NCI-H345 (cell line): ENCODE measurements at places on chromosomes 6 and 20.

GRCh38 chr20:48126227-48126740, 341.0 kb upstream of the SULF2 start:
- DNase-seq: no peak

DNA sequence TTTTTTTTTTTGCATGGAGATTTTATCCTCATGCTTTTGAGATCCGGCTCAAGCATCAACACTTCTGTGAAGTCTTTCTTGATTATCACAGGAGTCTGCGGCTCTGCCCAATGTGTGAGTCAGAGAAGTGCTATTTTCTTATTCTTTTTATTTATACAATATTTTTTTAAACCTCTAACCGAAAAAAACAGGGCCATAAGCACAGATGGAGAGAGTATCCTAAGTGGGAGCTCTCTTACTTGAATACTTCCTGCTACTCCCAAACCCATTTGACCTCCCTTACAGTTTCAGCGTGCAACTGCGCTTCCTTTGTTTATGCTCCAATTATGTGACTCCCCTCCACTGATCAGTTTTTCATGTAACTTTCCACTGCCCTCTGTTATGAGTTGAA, 8.7 kb upstream of the ATXN1 start:
- DNase-seq: no peak

DNA sequence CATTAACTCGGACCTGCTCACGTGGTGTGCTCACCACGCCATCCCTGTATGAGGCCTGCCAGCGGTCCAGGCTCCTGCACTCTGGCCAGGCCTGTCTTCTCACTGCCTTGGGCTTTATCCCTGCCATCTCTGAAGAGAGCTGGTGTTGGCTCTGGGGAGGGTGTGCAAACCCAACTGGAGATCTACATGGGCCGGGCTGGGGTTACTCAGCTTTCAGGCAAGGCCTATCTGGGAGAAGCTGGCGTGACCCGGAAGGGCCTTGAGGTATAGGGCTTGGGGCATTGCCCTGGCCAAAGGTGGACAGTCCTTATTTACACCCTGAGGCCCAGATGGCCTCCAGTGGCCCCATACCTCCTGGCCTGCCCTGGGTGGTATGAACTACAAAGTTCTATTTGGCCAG, 5.0 kb downstream of the SLC29A1 start:
- DNase-seq: no peak

DNA sequence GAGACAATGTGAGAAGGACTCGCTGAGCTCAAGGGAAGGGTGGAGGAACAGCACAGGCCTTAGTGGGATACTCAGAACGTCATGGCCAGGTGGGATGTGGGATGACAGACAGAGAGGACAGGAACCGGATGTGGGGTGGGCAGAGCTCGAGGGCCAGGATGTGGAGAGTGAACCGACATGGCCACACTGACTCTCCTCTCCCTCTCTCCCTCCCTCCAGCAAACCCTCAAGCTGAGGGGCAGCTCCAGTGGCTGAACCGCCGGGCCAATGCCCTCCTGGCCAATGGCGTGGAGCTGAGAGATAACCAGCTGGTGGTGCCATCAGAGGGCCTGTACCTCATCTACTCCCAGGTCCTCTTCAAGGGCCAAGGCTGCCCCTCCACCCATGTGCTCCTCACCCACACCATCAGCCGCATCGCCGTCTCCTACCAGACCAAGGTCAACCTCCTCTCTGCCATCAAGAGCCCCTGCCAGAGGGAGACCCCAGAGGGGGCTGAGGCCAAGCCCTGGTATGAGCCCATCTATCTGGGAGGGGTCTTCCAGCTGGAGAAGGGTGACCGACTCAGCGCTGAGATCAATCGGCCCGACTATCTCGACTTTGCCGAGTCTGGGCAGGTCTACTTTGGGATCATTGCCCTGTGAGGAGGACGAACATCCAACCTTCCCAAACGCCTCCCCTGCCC, 1.7 kb downstream of the TNF start:
- no peak for DNase-seq

DNA sequence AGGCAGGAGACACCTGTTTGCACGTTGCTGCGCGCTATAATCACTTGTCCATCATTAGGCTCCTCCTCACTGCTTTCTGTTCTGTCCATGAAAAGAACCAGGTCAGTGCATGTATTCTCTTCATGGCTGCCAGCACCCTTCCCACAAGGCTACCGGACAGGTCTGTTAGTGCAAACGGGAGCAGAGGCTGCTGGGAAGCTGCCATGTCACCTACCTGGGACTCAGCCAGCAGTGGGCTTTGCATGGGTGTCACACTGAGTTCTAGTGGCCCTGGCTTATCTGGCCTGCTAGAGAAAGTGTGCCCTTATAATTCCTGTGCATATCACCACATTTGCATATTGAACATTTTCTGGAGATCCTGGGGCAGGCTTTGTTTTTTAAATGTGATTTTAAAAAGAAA, 24.8 kb downstream of the LYRM2 start:
- no peak for DNase-seq

DNA sequence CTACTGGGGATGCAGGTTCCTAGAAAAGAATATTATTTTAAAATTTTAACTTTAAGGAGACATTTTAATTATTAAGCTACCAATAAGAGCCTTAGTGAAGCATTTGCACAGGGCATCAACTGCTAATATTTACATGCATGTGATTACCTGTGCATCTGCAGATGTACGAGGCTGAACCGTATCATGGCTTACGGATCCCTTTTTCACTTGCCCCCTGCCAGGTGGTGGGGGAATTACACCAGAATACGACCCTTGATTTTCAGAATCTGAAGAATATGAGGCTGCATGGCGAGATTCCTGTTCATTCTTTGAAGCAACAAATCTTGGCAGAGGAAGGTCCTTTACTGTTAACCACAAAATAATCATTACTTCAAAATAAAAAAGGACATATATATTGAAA, 42.7 kb downstream of the REPS1 start:
- DNase-seq: no peak

DNA sequence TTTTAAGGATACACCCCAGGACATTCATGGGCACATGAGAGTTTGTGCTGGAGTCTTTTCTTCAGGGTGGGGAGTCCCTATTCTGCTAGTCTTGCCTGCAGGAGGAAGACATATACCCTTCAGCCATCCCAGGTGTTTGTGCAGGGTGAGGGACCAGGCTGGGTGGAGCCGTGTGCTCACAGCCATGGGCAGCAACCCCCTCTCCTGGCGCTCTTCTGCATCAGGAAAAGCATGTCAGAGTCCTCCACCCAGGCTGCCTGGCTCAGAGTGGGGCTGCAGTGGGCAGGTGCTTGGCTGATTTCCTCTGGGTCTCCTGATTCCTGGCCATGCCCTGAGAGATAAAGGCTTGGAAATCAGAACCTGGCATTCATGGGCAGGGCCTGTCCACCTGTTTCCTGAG, 22.7 kb upstream of the MLN start:
- no peak for DNase-seq

GRCh38 chr6:100217225-100218012, 223.4 kb upstream of the MCHR2 start:
- no peak for DNase-seq

GRCh38 chr6:56032715-56033260, 157.4 kb upstream of the BMP5 start:
- no peak for DNase-seq

DNA sequence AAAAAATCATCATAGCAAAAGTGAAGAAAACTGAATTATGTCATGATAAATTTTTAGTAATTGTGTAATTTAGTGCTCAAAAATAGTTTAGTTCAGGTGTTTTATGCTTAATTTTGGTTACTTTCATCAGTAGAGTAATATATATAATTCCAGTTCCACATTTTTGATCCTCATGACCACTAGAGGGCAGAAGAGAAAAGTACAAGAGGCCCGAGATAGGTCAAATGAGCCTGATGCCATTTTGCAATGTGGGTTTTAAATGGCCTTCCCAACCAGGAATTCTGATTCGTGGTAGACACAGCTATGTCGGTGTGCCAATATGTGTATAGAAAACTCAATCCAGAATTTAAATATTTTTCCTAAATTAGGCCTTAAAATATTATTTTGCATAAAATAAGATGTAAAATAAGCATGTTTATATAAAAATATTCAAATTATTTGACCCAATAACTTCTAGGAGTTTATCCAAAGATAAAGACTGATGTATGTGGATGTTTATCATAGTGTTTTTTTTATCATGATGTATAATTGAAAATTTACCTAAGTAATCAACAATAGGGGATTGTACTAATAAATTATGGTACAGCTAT, 159.7 kb upstream of the RPS6KA2 start:
- peak; percentile 76 for DNase-seq

DNA sequence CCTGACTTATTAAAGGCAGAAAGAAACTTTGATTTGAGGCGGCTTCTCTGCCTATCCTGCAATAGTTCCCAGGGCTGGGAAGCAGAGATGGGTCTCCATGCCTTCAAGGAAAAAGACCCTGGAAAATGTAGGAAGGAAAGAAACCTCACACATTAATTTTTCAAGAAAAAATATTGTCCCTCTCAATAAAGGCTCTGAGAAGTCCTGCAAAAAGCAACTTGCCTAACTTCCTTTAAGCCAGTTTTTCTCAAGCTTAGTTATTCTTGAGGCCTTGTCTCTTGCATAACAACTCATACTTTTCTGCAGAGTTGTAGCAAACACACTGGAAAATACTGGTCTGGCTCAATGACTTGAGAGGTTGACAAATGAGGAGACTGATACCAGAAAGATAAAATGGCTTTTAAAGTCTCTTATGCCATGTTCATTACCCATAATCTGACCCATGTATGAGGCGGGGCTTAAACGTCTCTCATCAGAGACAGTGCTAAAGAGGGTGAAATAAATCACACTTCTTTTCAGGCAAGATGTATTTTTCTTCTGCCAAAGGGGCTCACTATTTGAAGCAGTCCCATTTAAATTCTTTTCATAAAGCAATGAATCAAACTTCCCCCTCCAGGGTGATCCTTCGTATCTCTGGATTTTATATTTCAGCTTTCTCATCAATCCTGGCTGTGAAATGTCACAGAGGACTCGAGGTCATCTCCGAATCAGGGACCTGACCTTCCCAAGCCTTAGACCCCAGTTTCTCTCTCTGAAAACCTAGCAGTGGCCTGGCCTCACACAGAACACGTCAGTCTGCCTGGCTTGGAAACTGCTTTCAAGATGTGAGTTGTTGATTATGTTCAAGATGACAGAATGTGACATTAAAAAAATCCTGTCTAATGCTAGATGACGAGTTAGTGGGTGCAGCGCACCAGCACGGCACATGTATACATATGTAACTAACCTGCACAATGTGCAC, 82.3 kb upstream of the KCNG1 start:
- no peak for DNase-seq

GRCh38 chr6:113978084-113978675, 7.2 kb upstream of the HDAC2 start:
- DNase-seq: no peak

- DNase-seq: no peak
These were observed 306.7 kb upstream of the SUPT3H start for GRCh38 chr6:45684476-45684875.

DNA sequence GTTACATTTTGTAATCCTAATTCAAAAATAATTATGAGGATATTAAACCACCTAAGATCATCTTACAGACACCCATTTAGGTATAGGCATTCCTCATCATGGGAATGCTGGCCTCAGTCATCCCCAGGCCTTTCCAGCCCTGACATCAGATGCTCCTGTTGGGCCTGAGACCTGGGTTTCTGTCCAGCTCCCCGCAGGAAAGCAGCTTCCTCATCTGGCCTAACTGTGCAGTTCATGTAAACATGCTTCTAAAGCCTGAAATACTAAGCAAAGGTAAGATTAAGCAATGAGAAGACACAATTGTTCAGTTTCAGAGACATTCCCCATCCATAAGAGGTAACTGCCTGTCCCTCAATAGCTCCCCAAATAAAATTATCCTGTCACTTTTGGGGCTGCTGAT, 19.0 kb downstream of the ETV7 start:
- no peak for DNase-seq

- DNase-seq: no peak
These were observed 72.5 kb downstream of the MAN1A1 start for GRCh38 chr6:119277052-119277451.

DNA sequence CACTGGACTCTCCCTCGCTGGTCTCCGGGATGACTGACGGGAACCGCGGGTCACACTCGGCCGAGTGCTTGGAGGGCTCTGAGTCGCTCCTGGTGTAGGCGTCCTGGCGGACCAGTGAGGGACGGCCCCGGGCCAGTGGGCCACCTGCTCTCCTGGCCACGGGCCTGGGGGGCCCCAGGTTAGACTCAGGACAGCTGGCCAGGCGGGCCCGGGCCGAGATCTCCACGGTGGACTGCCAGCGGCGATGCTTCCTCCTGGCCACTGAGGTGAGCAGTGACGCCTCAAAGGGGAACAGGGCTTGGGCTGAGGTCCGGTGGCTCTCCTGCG, 11.9 kb downstream of the DACT2 start:
- no peak for DNase-seq

DNA sequence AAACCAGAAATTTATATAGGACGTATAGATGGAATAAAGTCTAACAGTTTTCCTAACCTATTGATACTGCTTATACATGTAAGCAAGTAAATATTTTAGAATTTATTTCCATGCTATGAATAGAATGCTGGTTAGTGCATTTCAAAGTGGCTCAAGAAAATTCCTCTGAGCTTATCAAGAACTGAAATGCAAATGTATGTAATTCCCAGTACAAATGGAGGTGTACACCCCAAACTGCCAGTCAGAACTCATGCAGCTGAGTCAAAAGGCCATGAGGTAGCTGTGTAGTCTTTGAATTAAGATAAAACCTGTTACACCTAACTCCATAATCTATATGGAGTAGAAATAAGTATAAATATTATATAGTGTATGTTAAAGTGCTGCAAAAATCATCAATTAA, 232.2 kb upstream of the KCNQ5 start:
- no peak for DNase-seq
